Left hindlimb (tissue), 1 donor: ENCODE measurements at places on chromosomes 1 and 21.

DNA sequence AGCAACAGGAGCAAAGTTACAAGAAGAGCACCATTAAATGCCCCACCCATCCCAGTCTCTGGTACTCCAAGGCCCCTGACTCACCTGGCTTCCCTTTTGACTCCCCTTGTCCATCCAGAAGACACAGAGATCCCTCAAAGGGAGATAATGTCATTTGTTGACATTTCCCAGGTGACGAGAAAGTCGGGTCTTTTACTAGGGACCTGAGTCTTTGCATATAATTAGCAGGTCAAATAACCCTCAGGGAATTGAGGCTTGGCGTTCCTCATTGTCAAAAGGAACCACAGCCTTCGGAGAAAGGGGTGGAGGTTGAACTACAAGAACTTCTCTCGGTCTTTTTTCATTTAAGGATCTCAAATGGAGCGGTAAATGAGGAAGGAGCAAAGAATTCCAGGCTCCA is 133.2 kb downstream of the PROX1 start:
- DNase-seq, result no peak

- no peak for DNase-seq
These were observed 21.7 kb downstream of the ARHGEF10L start for GRCh38 chr1:17561247-17561548.

DNA sequence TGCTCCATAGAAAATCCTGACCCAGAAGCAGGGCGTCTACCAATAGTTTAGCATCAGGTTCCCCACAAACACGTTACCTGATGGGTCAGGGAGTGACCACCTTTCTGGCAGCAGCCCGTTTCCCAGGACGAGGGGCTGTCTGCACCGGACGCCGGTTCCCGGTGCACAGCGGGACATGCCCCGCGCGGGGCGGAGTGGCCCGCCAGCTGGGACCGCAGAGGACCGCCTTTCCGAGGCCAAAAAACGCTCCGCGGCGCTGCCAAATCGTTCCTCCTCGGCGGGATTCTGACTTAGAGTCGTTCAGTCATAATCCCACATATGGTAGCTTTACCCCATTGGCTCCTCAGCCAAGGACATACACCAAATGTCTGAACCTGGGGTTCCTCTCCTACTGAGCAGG is 126.1 kb downstream of the LIPI start:
- no peak for DNase-seq

DNA sequence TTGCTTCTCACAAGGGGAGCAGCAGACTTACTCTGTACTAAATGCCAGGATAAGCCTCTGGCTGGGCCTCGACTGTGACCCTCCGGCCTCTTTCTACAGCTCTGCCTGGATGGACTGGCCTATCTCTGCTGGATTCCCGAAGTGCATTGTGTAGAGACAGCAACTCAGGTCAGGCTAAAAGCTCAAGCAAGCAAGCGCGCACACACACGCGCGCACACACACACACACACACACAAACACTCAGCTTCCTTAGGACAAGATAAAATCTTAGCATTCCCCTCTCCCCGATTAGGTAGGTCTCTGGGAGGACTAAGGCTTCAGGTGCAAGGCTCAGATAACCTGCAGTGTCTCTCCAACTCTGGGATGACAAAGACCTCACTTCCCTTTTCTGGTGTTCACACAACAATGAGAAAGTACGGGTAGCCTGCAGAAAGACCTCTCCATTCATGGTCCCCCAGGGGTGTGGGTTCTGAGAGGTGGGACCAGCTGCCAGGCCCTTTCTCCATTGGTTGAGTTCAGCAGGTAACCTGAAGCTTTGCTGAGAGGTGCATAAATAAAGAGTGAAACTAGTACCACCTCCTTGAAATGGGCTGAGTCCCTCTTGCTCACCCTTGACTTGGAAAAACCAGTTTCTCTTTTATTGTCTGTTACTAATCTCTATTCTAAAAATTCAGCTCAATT is 155.1 kb upstream of the CAMK1G start:
- no peak for DNase-seq

- DNase-seq, result no peak
These were observed 53.6 kb upstream of the DMRTA2 start for GRCh38 chr1:50476800-50477199.

DNA sequence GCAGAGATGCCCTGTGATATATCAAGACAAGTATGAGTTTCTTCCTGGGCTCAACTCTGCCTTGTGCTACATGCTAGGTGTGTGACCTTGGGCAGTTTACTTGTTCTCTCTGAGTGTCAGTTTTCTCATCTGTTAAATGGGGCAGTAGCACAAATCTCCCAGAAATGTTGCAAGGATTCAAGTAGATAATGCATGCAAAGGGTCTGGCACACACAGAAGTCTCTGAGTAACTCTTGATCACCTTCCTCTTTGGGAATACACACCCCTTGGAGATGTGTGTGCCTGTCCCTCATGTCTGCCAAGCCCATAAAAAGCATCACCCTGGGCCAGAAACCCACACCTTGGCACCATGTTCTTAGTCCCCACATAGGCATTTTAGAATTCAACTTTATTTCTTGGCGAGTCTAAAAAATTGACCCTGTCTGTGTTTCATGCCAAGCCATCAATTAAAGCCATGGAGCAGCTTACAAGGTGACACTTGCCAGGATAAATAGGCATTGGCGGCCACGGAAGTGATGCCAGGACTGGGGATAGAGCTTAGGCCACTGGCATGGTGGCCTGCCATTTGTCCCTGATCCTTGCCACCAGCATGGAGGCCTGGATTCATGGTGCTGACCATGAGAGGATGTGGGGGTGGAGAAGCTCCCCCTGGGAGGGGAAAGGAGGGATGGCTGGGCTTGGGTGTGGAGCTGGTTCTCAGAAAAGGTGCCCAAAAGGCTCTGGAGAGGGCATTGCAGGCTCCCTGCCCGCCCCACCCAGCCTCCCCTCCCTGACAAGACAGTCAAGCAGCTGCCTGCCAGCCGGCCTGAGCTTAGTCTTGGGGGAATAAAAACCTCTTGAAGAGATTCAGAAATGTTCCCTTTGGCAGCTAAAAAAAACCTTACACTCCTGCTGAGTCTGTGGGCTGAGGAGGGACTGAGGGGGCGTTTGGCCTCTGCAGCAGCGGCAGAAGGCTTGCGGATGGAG is 118.0 kb upstream of the IPO9 start:
- peak; percentile 38 for DNase-seq

- no peak for DNase-seq
These were observed 122.2 kb downstream of the NOS1AP start for GRCh38 chr1:162191396-162192305.

DNA sequence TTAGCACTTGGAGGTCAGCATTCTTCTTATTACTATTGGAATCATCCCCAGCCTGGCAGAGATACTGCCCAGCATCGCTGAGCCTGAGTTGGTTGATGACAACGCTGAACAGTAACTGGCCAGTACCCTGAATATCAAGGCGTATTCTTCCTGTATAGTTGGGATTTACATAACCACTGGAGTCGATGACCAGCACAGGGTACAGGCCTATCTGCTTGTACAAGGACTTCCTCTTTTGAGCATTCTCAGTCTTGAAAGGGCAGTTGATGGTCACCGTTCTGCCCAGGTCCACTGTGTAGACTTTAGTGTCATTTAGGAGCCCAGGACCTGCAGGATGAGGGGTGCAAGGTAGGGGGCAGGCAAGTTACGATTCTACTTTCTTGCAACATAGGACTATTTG is 8.8 kb downstream of the PIGR start:
- no peak for DNase-seq

- no peak for DNase-seq
These were observed 109.5 kb downstream of the LAMC2 start for GRCh38 chr1:183295521-183295920.

GRCh38 chr1:36693161-36693525 is 210.4 kb upstream of the CSF3R start:
- no peak for DNase-seq

- no peak for DNase-seq
These were observed 132.2 kb downstream of the NTMT2 start for GRCh38 chr1:170277985-170278384.

- DNase-seq, result no peak
These were observed 55.4 kb downstream of the RUNX3 start for GRCh38 chr1:24874611-24875234.
